Activated naive CD4-positive, alpha-beta T cell (primary cell): ENCODE measurements at places on chromosomes 12 and 14.

DNA sequence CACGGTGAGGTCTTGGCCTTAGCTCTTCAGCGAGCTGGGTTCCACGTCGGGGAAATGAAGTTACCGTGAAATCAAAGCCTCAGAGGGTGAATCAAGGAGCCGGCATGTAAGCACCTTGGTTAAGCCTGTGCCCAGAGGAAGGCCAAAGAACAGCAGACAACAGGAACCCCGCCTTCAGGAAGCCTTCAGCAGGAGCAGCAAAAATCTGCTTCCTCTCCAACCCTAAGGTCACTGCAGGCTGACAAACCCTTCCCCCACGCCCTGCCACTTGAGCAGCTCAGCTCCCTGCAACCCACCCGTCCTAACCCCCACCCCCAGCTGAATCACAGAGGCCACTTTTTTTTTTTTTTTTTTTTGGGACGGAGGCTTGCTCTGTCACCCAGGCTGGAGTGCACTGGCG, 72.9 kb upstream of the LTA4H start:
- no peak for DNase-seq

- no peak for DNase-seq
Observed at GRCh38 chr12:90868626-90869025, 86.3 kb downstream of the CCER1 start.

GRCh38 chr12:100974341-100974740, 179.8 kb downstream of the ANO4 start:
- DNase-seq: no peak

GRCh38 chr12:13504736-13505135, 308.2 kb downstream of the EMP1 start:
- no peak for DNase-seq

DNA sequence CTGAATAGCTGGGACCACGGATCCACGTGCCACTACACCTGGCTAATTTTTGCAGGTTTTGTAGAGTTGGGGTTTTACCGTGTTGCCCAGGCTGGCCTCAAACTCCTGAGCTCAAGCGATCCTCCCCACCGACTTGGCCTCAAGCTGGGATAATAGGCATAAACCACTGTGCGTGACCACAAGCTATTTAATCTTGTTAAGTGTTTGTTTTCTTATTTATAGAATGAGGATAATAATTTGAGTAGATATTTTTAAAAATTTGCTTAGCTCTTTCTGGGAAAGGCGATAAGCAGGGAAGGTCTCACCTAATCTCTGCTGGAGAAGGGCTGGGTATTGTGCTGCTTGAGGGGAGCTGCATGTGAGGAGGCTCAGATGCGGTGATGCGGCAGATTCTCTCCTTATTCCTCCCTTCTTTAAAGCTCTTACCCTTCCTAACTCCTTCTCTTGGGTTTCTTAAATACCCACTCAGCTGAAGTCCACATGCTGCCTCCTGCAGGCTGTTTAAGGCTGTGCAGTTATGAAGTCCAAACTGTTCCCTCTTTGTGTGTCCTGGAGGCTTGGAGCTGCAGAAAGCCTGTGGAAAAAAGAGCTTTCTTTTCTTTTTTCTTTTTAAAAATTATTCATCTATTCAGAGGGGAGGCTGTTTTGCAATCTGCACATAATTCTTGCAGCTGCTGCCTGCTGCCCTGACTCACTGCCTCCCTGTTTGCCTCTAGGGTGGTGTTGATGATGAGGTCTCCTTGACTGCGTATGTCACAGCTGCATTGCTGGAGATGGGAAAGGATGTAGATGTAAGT, 37.9 kb downstream of the A2ML1 start:
- peak; percentile 1 for DNase-seq

DNA sequence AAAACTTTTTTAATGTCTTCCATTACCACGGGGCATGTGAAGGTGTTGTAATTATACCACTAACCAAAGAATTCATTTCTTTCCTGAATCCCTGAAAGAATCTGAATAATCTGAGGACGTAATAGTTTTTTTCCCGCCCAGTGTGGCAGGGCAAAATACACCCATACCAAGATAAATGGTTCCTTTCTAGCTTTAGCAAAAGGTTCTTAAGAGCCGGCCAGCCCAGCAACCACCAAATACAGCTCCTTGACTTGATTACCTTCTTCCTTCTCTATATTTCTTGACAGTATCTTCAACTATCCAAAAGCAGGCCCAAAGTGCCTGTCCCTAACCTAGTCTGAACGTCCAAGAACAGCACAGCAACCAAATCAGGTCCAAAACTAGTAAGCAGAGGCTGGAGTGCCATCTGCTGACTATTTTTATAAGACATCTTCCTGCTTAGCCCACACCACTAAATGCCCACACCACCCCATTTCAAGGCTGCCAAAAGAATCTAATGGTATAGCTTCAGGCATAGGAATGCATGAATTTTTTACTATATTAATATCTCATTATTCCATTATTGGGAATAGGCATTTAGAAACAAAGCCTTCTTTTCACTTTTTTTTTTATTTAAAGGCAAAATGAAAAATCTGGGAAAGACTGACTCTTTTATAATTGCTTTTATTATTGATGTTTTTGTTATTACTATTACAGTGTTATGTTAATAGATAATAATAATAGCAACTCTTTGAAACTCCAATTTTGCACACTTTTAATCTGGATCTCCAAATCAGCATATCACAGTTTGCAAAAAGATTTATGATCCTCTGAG, 524.4 kb downstream of the MED13L start:
- no peak for DNase-seq

- no peak for DNase-seq
Observed at GRCh38 chr14:31229009-31229408, 21.4 kb upstream of the HECTD1 start.

DNA sequence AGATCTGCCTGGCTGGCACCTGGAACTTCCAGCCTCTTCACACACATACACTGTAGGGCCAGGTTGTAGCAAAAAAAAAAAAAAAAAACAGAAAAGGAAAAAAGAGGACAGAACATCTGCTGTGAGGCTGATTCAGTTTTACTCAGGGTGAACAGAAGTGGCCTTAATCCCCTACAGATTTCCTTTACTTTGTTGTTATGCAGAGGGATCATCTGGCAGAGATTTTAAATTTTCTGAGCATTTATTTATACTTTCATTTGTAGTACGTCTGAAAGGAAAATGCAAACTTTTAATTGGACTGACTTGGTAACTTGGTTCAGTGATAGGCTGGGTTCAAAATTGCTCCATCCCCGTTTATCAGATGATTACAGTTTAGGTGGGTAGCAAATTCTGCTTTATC, 50.8 kb upstream of the PRICKLE1 start:
- DNase-seq: no peak

DNA sequence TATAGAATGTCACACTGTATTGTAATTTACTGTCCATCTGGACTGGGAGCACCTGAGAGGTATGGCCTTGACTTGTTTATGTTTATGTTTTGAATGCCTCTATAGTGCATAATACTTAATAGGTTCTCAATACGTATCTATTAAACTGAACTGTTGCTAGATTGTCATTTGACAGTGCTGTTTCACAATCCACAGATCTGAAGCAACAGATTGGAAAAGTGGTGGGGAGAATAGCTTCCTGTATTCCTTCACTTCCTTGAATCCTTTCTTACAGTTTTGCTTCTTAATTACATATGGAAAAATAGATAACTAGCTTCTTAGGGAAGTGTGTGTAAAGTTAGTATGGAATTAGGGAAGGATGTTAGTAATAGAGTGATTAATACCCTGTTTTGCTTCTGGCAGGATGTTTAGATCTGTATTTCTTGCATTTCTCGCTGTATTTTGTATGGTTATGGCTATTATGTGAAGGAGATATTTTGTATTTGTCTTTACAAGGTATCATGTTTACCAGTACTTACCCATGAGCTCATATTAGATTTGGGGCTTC, 4.5 kb downstream of the CNOT2 start:
- no peak for DNase-seq

DNA sequence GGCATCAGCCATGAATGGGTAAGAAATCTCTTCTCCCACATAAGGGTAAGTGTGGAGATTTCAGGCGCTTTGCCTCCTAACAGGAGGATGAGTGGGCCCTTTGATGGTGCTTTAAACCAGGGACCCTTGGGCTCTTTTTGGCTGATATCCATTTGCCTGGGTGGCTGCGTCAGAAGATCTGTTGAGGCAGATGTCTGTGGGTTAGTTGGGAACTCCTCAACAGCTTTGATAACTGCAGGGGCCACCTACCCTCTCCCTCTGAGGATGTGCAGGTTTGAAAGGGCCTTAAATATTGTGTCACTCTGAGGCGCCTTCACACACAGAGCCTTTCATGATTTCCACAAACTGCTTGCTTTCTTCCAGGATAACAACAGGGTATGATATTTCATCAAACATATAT, 210.7 kb downstream of the PPM1H start:
- no peak for DNase-seq

DNA sequence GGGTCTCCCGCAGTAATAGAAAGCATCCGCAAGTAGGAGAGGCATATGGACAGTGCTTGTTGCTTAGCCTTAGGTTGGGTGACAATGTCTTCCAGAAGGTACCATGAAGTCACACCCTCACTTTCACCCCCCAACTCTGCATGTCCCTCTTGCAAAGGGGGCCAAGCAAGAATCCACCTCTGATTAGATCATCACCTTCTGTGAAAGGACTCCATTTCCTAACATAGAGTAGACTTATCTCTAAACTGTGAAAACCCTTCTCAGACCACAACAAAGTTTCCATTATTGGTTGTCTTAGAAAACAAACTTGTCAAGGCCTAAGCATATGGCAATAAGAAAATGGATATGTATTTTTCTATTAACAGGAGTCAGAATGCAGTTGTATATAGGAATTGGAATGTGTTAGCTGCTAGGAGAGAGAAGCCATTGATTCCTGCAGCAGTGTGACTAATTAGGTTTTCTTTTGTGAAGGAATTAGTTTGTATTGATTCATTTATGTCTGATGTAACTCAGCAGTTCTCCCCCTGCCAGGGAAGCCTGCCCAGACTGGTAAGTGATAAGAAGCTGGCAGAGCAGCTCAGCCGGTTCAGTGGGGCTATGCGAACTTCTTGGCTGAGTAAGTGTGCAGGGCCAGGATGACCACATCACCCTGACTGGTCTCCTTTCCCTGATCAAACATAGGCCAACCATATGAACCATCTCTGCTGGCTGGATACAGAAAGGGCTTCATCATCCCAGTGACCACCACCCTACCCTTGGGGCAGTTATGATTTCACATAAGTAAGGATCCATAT, 107.3 kb upstream of the CCDC196 start:
- no peak for DNase-seq

DNA sequence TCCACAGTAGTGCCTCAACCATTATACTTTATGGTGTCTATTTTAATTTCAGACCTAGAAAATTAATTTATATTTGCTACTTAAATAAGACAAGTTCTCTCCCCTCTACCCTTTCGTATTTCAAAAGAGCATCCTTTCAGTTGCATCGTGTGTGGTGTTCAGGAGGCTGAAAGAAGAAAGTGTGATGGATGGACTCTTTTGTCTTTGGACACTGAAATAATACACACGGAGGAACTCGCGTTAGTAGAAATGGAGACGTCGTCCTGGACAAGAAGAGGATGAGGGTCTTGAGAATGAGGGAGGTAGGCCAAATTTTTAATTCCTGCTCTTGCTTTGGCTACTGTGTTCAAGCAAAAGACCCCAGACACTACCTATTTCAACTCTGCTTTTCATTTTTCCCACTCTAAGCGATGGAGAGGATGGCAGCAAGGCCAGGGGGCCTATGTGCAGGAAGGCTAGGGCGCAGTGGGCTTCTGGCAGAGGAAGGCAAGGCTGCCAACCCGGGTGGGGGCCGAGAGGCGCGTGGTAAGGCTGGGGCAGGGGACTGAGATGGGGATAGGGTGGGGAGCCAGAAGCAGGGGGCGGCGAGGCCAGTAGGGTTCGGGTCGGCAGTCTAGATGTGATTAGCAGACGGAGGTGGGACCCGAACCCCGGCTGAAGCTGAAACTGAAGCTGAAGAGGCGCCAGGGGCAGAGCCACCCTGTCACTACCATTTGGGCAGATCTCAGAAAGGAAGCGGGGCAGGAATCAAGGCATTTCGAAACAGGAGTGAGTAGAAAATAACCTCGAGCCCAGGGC, 722 bp downstream of the TMED8 start:
- DNase-seq: peak; percentile 14

GRCh38 chr14:81567302-81567701, 33.6 kb upstream of the SEL1L start:
- DNase-seq: no peak

GRCh38 chr14:105836160-105836559, 309.8 kb downstream of the TMEM121 start:
- DNase-seq: no peak

DNA sequence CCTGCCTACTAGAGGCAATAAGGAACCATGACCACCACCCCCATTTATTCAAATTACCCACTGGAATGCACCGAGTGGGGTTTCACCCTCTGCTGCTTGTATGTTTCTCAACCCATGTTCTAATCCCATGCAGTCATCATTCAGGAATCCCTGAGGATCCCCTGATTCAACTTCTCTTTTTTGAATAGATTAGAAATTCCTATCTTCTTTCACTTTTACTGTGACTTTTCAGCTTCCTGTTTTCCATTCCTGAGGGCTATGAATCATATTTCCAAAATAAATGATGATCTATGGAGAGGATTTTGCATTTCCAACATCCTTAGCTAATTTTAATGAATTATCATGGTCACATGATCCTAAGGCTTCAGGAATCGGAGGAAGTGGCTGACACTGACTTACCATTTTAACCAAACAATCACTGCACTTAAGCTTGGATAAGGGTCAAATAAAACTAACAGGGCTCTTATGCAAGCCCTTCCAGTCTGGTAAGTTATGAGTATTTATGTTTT, 19.4 kb upstream of the P2RX4 start:
- DNase-seq: no peak

DNA sequence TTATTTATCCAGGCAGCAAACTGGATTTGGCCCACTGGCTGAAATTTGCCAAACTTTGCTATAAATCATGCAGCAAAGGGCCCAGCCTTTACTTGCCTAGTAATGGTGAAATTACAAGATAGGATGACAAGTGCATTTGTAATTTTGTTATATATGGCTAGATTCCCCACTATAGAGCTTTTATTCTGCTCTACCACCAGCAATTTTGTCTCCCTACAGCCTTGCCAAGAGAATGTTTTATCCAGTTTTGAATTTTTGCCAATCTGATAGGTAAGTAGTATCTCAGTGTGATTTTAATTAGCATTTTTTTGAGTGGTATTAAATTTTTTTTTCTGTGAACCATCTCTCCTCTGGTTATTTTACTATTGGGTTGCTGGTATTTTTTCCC, 161.6 kb downstream of the SLC41A2 start:
- DNase-seq: no peak

DNA sequence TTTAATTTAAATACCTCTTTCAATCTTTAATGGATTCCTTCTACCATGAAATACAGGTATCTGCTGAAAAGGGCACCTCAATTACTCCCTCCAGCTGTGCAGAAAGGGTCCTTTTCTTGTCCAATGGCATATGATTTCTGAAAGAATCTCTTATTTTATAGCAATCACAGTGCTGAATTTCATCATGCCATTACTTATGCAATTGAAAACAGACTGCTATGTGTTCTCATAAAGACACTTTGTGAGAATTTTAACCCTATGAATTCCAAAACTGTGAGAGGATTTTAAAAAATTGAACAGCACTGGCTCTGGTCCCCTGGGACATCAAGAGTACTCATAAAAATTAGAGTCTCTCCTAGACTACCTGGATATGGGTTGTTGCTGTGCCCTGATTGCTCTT, 45.9 kb upstream of the CNOT2 start:
- no peak for DNase-seq

GRCh38 chr12:104457746-104458693, 1.3 kb downstream of the CHST11 start:
- DNase-seq: peak; percentile 14

- DNase-seq: no peak
Observed at GRCh38 chr14:70905301-70905700, 2.0 kb upstream of the PCNX1 start.

- no peak for DNase-seq
Observed at GRCh38 chr12:78680596-78680995, 184.0 kb upstream of the SYT1 start.
